ENCODE measurements at places on chromosomes 11 and 22.

- DNase-seq, result no peak
These were observed 11.1 kb upstream of the LDLRAD3 start for GRCh38 chr11:35932681-35933319.

- DNase-seq, result no peak
These were observed 13.2 kb downstream of the MMP3 start for GRCh38 chr11:102830001-102830727.

DNA sequence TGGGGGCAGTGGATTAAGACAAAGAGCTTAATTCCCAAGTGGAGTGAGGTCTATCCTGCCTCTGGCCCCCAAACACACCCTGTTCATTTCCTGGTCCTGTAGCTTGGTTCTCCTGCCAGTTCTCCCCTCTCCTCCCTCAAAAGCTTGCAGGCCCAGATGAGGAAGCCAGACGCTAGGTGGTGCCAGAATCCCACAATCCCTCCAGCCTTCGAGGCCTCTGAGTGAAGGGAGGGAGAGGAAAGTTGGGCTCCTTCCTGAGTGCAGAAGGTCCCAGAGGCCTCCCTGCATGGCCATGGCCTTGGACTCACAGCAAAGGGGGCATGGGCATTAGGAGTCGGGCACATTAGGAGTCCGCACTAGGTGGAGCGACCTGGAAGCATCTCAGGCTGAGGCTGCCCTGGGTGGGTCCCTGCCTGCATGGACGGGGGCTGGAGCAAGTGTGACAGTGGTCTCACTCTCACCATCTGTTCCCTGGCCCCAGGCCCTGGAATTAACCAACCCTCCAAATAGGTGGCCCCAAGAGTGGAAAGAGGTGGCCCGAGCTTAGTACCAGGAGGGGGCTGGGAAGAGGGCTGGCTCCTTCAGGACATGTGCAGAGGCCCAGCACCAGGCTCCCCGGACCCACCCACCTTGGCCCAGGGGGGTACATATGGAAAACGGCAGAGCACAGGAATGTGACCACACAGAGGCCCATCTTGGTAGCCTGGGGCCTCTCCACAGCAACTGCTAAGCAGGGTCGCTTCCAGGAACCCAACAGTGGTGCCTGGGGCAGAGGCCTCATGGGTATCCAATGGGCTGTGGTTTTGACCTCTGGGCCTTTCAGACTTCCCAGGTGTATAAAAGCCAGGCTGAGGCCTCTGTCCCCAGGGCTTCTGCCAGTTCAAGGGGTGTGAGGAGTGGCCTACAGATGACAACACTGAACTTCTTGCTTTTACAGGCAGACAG, 5.2 kb downstream of the FXYD2 start:
- DNase-seq, result no peak

- DNase-seq, result no peak
These were observed 946.0 kb downstream of the FAM181B start for GRCh38 chr11:81787584-81788049.

DNA sequence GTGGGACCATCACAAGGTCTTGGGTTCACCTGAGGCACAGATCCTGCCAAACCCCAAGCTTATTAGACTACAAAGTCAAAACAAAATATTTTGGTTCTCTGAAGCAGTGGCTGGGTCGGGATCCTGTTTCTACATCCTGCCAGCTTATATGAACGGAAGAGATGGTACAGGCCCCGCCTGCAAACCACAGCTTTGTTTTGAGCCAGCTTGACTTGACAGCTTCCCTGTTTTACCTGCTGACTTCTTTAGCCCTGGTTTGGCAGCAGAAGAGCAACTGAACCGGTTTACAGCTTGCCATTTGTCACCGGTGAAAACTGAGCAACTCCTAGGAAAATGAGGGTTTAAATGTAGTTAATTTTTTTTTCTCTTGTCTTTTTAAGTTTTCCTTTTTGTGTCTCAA, 11.4 kb downstream of the PACS1 start:
- no peak for DNase-seq

GRCh38 chr11:13140873-13141655, 131.9 kb downstream of the RASSF10 start:
- no peak for DNase-seq

DNA sequence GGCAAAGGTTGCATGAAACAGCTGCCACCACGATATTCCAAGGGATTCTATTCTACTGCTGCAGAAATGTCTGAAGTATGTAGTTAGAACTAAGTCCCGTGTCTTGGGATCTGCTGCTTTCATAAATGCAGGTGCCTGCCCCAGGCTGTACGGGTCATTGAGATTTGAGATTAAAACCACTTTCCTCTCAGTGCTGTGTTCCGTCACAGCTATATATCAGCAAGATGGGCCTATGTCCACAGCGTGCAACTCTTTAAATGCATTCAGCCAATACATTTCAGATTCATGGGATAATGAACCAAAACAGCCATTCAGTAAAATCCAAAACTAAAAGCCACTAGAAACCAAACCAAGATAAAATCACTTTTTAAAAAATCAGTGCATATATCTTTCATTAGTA, 107.3 kb upstream of the LUZP2 start:
- DNase-seq, result no peak

DNA sequence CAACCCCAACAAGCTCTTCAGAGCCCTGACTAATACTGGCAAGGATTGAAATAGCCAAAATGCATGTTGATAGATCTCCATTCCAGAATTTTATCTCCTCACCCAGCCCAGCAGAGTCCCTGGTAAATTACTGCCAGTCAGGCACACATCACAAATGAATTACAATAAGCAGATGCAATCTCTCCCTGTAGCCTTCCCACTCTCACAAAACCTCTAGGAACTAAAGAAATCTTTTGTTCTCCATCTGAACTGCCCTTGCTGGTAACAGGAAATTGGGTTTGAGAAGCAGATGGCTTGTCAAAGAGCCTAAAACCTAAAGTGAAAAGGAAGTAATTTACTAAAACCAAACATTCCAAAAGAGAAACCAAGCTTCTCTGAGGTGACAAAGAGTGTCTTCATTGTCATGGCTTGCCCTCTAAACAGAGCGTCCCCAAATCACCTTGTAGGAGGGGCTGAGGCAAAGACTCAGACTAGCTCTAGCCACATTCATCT, 59.5 kb downstream of the FAM168A start:
- DNase-seq, result no peak

- DNase-seq, result no peak
These were observed 138.1 kb downstream of the SLC1A2 start for GRCh38 chr11:35281169-35281688.

DNA sequence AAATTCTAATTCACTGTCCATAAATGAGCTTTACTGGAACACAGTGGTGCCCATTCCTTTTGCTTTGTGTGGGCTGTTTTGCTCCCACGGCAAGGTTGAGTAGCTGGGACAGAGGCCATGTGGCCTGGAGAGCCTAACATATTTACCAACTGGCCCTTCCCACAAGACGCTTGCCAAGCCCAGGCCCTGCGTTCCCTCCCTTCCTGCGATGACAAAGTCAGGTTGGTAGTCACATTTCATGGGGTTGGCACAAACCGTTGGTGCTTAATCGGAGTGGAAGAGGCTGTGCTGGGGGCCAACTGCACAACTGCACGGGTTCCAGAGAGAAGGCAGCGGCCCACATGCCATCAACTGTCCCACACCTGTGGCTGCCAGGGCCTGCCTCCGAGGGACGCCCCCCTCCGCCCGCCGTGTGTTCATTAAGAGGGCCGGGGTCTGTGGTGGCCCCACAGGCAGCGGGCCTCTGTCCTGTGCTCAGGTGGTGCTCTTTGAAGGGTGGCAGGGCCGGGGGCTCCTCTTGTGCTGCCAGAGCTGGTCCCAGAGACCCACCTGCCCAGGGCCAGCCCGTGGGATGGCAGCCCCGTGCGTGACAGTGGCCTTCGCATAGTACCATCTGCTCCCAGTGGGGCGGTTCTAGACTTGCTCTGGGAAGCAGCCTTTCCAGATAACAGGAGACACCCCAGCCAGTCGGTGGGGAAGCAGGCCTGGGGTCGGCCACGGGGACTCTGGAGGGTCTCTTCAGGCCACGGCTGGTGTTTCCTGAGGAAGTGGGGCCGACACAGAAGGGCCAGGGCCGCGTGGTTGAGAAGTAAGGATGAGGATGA, 81.5 kb upstream of the CLDN5 start:
- DNase-seq, result no peak

DNA sequence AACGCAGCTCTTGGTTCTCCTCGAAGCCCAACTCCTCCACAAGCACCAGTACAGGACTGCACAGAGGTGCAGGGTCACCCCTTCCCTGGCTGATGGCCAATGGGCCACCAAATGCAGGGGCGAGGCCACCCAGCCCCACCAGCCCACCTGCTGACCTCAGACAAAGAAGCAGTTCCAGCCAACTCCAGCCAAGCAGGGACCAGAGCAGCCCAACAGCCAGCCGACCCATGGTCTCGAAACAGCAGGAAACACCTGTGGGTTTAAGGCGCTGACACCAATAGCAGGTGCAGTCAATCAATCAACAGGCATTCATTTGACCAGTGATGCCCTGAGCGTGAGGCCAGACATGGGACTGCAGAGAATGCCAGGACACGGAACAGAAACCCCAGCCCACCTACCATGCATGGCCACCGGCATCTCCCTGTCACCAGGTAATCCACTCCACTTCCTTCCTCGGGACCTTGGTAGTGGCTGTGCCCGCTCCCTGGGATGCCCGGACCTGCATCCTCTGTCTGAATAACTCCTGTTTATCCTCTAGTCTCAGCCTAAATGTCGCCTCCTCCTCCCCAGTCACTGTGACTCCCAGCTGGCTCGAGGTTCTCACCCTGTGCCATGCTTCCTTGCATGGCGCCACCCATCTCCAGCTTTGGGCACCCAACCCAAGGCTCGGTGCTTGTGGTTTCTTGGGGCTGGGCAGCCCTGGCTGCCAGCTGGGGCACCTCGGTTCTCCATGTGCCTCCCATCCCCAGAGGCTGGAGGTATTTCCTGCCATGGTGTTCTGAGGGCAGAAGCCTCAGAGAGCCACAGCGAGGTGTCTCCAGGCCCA, 1475.4 kb downstream of the BRD1 start:
- DNase-seq, result no peak

- DNase-seq, result no peak
These were observed at the start of gene CD151 for GRCh38 chr11:832529-833113. Gene CD151 (plus strand): TSS chr11:832952. CDS start chr11:836070, 3,118 bp downstream.

DNA sequence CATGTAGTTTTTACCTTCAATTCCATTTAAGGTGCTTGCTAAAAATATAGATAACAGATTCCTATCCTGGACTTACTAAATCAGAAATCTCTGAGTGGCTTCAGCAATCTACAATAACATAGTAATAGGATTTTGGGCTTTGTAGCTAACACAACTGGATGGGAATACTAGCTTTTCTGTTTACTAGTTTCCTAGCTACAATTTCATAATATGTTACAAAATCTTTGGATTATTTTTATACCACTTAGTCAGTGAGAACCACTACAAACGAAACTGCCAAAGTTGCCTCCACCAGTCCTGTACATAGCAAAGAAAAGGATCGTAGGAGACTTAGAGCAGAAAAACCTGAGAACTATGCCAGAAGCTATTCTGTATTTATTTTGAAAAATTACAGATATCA, 87.7 kb upstream of the ANO3 start:
- DNase-seq, result no peak

DNA sequence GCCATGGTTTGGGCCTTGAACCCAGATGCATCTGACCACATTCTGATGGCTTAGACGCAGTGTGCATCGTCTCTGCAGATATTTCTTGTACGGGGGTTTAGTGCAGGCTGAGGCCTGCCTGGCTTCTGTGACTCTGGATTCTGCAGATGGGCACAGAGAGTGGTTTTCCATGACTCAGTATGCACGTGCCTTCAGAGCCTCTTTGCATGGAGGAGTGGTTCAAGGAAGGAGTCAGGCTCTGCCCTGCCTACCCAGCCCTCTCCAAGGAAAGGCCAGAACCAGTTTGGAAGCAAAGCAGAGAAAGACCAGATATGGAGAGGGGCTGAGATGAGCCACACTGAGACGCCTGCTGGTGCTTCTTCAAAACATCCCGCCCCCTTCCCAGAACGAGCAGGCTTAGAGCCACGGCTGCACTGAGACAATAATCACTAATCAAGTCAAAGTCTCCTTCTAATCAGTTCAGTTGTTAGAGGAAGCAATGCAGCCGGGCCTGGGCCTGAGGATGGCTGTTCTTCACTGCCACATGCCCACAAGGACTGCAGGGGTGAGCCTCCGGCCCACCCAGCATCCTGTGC, 308.9 kb downstream of the NXPE2 start:
- no peak for DNase-seq

DNA sequence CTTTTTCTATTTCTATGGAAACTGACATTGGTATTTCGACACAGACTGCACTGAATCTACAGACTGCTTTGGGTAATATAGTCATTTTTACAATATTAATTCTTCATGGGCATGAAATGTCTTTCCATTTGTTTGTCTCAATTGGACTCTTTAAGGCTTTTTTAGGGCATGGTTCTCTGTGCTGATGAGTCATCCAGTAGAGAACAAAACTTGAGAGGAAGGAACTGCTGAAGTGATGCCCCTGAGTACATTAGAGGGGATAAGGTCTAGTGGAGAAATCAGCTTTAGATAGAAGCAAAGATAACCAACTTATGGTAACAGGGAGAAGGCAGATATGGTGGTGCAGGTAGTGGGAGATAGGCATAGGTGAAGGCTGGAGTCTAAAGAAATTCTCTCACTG, 25.1 kb downstream of the TSG101 start:
- no peak for DNase-seq

DNA sequence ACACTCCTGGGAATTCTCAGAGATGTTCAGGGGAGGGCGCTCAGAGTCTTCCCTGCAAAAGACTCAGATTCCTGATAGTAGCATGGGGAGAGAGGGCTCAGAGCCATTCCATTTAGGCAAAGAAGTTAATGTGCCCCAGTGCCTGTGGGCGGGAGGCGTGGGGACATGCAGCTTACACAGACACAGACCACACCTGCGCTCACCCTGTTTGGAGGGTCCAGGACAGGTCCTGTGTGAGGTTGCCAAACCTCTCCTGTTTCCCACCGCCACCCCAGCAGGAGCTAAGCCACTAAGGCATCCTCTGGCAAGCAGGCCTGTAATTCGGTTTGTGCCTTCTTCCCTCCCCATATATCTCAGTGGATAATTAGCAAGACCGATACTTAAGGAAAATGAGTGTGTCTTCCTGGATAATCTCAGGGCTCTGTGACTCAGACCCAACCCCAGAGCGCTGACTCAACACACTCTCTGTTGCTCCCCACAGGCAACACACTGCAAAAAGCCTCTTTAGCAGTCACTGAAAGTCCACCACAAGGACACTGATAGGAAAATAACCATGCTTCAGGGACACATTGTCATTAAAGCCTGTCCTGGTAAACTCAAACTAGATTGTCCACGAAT, 118.9 kb upstream of the LMO1 start:
- no peak for DNase-seq

DNA sequence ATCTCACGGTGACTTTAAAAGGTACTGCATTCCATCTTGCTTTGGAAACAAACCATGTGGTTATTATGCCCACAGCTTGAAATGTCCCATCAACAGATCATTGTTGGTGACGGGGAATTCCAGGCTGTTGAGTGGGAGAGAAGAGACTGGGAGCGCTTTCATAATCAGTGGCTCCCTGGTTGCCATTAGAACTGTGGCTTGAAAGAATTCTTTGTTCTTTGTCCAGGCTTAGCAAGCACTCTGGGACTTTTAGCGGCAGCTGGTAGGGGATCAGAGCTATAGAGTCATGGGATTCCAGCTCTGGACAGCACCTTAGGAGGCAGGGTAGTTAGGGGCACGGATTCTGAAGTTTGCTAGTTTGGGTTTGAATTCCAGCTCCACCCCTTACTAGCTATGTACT, 22.0 kb downstream of the MMP20 start:
- DNase-seq, result no peak

Measured in AG04449 (cell line).